A549 treated with Hydrocortisone at 1 μM for 4 hours (cell line): ENCODE measurements at places on chromosomes 2 and 18. TPM values are rescaled to one million over a fixed set of nuclear protein-coding genes. Genes with fewer than 3 reads are reported as not detected.

RETSAT gene
- 51.4 to 61.3 TPM (median 53.8 TPM) in 5 replicates for total RNA-seq

CNRIP1 gene
- total RNA-seq: 1.7 to 2.1 TPM (median 1.8 TPM) in 5 replicates

ANKAR gene
- 1.3 to 1.4 TPM (median 1.3 TPM) in 5 replicates for total RNA-seq

CENPO gene
- 43.6 to 51.7 TPM (median 46.7 TPM) in 5 replicates for total RNA-seq

HDLBP gene
- total RNA-seq: 251 to 272 TPM (median 258 TPM) in 5 replicates

TEKT4 gene
- not detected in 5 replicates for total RNA-seq

METTL8 gene
- 24.9 to 34.4 TPM (median 26.0 TPM) in 5 replicates for total RNA-seq

ACMSD gene
- not detected in 5 replicates for total RNA-seq

RAMP1 gene
- 0.15 TPM in 1 of 5 replicates, not detected in the others for total RNA-seq

PLEKHH2 gene
- total RNA-seq: 1.5 to 2.4 TPM (median 2.1 TPM) in 5 replicates
